ENCODE measurements at places on chromosomes 11 and 22. TPM values are rescaled to one million over a fixed set of nuclear protein-coding genes. Genes with fewer than 3 reads are reported as not detected.
A peak's percentile ranks its signal among the peaks of the same experiment; 100 is the strongest.

- DNase-seq: peak; percentile 33
Measured at GRCh38 chr11:84543367-84544159, 1083.6 kb downstream of the DLG2 start.

DNA sequence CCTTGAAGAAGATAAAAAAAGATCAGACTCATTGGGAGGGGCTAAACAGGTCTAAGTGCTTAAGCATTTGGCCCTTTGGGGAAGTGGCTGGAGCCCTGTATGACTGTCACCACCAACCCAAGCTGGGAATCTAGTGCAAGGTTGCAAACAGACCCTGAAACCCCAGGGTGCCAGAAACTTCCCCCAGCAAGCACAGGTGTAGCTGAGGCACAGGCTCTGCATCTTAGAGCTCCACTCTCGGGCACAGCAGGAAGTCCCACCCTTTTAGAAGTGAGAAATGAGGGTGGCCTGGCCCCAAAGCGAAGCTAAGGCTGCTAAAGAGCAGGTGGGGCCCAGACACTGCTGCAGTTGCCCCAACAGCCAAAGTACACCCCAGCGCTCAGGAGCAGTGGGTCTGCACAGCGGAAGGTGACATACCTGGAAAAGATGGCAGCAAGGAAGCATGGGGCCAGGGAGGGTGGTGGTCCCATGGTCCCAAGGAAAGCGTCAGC lies 5.8 kb upstream of the KDM2A start:
- no peak for DNase-seq

- no peak for DNase-seq
Measured at GRCh38 chr11:127656116-127656836, 655.7 kb upstream of the KIRREL3 start.

DNA sequence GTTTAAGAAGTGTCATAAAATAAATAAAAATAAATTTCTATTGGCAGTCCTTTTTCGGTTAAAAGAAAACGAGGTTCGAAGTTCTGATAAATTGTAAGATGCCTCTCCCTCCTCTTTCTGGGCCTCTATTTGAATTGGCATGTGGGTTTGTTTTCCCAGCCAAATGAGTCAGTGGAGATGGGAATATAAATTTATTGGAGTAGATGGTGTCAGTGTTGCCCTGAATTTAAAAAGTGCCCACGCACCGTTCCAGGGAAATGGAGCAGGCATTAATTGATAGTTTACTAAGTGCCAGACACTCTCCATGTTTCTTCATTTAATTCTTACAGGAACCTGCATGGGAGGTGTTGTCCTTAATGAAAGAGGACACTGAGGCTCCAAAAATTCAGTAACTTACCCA lies 119.2 kb downstream of the FEZ1 start:
- no peak for DNase-seq

DNA sequence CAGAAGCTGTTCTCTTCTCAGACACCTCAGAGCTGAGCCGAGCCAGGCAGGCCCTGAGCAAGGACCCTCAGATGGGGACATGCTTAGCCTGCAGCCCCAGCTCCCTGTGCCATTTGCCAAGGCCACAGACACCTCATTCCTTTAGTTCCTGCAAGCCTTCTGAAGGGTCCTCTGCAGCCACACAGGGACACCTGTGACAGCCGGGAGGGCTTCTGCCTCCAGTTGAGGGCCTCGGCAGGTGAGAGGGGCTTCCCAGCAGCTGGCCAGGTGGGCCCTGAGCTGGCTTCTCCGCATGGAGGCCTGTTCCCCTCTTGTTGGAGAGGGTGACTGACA lies 18.2 kb downstream of the INCENP start:
- no peak for DNase-seq

GRCh38 chr22:29202212-29203192 lies 3.2 kb upstream of the EMID1 start:
- peak; percentile 71 for DNase-seq

DNA sequence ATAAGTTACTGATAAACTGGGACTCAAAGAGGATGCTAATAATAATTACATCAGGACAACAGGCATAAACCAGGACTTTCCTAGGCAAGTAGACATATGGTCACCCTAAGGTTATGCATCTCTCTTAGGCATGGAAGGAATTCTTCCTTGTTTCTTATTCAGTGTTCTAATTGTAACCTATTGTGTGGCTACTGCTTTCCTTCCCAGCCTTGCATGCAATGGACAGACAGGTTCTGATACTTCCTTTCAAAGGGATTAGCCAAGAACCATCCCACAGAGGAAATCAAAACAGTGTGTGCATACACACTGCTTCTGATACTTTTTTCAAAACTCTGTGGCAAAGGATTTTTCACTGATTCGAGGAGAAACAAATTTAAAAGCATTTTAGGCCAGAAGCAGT lies 48.3 kb downstream of the RRAS2 start:
- no peak for DNase-seq

DNA sequence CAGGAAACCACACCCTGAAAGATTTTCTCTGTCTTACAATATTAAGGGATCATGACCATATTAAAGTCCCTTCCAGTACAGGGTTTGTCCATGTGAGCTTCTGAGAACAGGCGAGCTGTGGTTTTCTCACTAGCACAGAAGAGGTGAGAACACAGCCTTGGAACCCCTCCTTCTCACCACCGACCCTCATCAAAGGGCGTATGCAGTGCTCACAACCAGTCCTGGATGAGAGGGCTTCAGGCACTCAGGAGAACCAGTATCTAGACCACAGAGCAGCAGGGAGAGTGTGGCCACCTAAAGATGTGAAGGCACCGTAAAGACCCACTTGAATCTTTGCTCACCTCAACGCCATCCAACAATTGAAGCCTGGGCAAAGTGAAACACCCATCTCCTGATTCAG lies 397.0 kb downstream of the ETS1 start:
- DNase-seq: no peak

DNA sequence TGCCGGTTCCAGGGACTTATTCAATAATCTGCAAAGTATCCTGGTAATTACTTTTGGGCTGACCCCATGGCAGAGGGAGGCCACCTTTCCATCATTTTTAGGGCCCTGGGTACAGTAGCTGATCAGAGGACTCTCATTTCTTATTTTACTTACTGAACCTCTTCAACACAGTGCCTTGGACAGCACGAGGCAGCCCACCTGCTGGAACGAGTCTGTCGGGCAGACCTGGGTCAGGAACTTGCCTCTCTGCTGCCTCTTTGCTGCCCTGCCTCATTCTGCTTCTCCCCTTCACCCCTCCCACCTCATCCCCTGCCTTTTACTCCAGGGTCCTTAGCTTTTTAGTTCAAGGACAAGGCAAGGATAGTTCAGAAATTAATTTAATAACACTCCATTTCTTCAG lies 204.5 kb downstream of the CSNK2A3 start:
- DNase-seq: no peak

DNA sequence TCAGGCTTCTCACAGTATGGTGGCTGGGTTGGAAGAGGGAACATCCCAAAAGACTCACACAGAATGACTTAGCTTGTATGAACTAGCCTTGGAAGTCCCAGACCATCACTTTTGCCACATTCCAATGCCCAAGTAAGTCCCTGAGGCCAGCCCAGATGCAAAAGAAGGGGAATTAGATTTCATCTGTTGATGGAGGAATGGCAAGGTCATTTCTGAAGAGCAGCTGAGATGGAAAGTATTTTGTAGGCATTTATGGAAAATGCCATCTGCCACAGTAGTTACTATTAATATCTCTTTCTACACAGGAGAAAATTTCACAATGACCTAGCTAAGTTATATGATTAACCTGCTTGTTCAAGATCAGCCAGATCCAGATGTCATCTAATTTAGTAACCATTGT lies 58.8 kb downstream of the ENDOD1 start:
- no peak for DNase-seq

DNA sequence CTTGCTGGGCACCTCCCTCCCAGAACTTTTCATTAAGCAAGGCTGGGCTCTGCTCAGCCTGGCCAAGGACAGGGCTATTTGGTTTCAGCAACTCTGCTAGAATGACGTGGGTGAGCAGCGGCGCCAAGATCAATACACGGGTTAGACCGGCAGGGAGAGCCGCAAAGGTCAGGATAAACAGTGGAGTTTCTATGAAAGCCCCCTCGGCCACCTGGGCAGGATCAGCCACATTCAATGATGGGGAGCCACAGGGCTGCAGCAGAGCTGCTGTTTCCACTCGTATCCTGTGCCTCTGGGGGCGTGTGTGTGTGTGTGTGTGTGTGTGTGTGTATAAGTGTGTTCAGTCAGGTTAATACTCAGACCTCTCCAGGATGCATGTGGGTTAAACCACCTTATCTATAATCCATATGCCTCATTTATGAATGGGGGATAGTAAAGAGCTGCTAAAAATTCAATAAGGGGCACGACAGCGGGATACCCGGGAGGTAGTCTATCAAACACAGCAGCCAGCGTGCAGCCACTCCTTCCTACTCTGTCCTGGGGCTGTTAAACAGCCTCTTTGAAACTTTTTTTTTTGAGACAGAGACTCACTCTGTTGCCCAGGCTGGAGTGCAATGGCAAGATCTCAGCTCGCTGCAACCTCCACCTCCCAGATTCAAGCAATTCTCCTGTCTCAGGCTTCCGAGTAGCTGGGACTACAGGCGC lies 34.8 kb downstream of the MYH9 start:
- DNase-seq: no peak

- peak; percentile 33 for DNase-seq
Measured at GRCh38 chr11:58629857-58630256, 7.4 kb downstream of the CNTF start.

DNA sequence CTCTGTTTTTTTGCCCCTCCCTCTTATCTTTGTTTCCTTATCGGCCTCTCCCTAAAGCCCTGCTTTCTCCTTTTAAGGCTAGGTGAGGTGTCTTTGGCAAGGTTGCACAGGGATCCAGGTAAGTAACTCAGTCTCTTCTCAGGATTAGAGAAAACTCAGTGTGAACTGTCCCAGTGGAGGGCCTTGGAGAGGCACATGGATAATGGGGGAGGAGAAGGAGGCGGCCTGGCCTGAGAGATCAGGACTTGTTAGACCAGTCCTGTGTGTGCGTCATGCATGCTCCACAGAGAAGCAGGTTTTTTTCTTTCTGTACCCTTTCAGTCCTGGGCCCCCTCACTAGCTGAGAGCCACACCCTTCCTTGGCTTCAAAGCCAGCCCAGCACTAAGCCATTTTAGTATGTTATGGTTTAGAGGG lies 19.9 kb downstream of the CTNND1 start:
- DNase-seq: peak; percentile 81

DNA sequence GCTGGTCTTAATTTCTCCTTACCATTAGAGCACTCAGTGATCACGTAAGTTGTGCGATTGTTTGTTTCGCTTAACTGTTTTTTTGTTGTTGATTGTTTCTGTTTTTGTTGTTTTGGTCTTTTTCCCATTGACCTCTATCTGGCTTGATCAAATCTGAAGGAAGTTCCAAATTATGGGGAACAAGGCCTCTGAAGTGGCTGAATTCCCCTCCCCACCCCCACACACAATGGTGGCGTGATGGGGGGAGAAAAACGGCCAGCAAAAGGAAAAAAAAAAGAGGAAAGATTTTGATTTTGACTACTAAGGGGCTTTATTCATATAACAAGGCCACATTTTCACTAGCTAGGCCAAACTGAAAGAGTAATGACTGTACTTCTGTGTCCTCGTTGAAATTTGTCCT lies 53.6 kb downstream of the OSBPL5 start:
- no peak for DNase-seq

- no peak for DNase-seq
Measured at GRCh38 chr11:28464252-28464867, 356.2 kb downstream of the METTL15 start.

DNA sequence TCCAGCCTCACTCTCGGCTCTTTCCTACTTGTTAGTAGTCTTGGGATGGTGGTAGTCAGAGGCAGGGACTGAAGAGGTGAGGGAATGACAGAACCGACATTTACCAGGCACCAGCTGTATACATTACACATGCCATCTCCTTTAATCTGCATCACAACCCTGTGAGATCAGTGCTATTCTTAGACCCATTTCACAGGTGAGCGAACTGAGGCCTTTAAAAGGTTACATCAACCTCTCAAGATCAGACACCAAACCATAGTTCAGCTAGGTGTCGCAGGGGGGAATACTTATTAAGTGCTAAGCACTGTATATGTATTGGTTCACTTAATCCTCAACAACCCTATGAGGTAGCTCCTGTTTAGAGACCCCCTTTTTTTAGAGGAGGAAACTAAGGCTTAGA lies 5.6 kb downstream of the PLA2G3 start:
- no peak for DNase-seq

DNA sequence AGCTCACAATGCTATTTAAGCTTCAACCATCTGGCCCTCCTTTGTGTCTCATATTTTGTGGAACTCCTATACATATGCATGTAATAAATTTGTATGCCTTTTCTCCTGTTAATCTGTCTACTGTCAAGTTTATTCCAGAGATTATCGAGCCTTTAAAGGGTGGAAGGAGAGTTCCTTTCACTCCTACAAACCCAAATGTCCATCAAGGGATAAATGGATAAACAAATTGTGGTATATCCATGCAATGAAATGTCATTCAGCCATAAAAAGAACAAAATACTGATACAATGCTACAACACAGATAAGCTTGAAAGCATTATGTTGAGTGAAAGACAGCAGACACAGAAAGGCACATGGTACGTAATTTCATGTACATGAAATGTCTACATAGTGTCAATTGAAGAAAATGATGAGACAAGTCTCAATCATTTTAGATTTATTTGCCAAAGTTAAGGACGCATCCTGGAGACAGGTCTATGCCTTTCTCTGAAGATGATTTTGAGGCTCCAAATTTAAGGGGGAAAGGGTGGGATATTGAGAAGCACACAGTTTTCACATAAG lies 17.7 kb upstream of the FEZ1 start:
- DNase-seq: no peak

DNA sequence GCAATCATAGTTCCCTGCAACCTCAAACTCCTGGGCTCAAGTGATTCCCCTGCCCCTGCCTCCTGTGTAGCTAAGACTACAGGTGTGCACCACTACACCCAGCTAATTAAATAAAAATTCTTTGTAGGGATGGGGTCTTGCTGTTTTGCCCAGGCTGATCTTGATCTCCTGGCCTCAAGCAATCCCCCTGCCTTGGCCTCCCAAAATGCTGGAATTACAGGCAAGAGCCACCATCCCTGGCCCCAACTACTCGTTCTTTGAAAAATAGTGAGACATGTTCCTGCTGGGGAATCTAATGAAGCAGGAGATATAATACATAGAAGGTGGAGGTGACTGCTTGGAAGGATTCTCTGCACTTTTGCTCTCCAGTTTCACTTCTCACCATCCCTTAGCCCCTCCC lies 40.1 kb upstream of the RFPL3 start:
- DNase-seq: no peak

DNA sequence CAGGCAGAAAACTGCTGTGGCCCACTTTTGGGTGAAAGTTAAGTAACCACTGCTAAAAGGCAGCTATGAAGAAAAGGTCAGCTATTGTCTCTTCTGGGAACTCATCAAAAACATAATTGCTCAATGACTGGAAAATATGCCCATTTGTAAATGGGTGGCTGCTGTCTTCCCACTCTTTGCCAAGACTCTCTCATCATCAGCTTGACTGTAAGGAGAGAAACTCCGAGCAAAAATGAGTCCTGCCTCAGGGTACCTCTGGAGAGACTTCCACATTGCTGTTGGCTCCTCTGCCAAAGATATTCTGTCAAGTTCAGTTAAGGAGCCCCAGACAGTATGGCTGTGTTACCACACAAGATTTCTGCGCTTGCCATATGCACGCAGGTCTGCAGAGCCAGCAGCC lies 138.7 kb downstream of the BBOX1 start:
- DNase-seq: no peak

Gene TRIM22
- polyA plus RNA-seq: 26.4 TPM

Gene METTL15
- 20.5 TPM for polyA plus RNA-seq

Gene PARVA
- 100 TPM for polyA plus RNA-seq

Gene RPS19BP1
- 54.3 TPM for polyA plus RNA-seq

Gene ARRB1
- 72.1 TPM for polyA plus RNA-seq

Gene OSM
- 0.85 TPM for polyA plus RNA-seq

Gene ME3
- 44.6 TPM for polyA plus RNA-seq

Gene MUC5AC
- 0.75 TPM for polyA plus RNA-seq

Gene MFRP
- 0.07 TPM for polyA plus RNA-seq
